Natural killer cell (primary cell): ENCODE measurements at places on chromosomes 7 and 10. TPM values are rescaled to one million over a fixed set of nuclear protein-coding genes. Genes with fewer than 3 reads are reported as not detected.
A peak's percentile ranks its signal among the peaks of the same experiment; 100 is the strongest.

Gene NHLRC2
- total RNA-seq = 24.7 TPM

Gene OR13A1
- total RNA-seq = not detected

Gene MYOF
- total RNA-seq = 9.7 TPM

GRCh38 chr10:92690915-92691590, 1.3 kb downstream of the HHEX start:
- peaks cover 30% of the 10 kb centered on the region for H3K4me1 ChIP-seq
- H3K27me3 ChIP-seq = peaks cover 11% of the 10 kb centered on the region
- peak overlapping the region; percentile 63 for H3K27ac ChIP-seq
- peak overlapping the region; percentile 71 for H3K4me3 ChIP-seq
- no peak for DNase-seq
- H3K36me3 ChIP-seq = peaks cover 7% of the 10 kb centered on the region

DNA sequence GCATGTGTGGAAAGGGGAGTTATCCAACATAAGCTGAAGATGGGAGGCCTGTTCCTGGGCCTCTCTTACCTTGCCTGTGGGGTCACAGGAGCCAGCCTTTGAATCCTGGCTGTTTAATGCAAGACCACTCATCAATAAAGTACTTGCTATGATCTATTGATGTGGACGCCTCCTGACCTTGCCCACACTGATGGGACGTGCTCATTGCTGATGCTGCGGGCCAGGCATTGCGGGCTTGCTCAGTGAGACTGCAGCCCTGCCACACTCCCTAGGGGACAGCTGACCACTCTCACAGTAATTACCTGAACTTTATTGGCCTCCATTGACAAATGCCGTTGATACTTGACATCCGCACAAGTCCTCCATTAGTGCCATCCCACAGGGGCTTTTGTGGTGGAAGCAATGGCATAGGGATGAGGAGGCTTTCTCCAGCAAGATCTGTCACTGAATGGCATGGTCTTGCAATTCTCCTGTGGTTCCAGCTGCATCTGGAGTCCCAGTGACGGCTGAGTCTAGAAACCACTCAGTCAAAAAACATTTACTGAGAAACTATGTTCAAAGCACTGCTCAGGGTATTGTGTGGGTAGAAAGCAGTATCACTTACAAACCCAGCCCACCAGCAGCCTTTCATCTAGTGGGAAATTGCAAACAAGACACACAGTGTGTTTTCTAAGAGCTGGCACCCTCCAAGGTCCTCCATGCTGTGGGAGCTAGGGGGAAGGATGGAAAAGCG, 135.1 kb upstream of the YAE1 start:
- no peak overlapping the region for H3K4me3 ChIP-seq
- no peak for DNase-seq
- H3K4me1 ChIP-seq = no peaks in the 10 kb centered on the region
- no peaks in the 10 kb centered on the region for H3K27me3 ChIP-seq
- no peaks in the 10 kb centered on the region for H3K36me3 ChIP-seq

DNA sequence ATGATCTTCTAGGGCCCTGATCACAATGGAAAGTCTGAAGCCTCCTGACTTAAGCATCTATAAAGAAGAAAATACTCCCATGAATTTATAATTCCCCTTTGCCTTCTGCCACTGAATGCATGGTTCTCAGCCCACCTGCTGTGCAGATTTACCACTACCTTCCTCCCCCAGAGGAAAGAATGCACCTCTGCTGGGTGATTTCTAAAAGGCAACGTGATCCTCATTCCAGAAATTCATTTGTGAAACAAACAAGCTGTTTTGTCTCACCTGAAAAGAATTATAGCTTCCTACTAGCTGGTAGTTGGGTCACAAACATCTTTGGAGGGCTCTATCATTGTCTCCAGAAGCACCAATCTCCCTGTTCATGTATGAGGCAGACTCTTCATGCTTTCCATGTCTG, 320.2 kb downstream of the CDC14C start:
- no peaks in the 10 kb centered on the region for H3K27me3 ChIP-seq
- DNase-seq = no peak
- no peak overlapping the region for H3K4me3 ChIP-seq
- H3K27ac ChIP-seq = no peak overlapping the region

DNA sequence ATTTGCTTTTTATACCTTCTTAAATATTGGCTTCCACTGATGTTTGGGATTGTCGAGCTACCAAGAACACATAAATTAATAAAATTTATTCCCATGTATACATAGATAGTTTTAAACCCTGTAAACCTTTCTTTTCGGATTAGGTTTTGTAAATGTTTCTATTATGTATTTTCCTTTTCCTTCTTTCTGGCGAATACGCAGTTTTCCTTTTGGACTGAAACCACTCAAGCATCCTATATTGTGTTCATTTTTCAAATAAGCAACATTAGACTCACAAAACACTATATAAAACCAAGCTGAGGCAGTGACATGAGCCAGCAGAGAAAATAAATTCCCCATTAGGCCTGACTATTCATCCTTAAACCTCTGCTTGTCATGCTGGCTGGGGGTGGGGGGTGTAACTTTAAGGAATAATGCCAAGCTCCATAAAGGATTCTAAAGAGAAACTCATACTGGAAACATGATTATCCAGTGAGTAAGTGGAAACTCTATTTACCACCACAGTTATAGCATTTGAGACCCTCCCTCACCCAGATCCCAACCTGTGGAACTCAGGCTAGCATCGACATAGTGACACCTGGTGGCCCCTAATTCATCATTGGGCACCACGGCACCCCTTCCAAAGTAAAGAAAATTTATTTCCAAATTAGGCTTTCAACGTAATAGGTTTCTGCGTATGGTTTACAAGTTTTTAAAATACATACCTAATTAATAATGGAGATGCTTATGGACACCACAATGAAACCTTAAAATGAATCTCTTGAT, 86.5 kb upstream of the CELF2 start:
- no peak overlapping the region for H3K27ac ChIP-seq
- no peaks in the 10 kb centered on the region for H3K4me1 ChIP-seq
- no peaks in the 10 kb centered on the region for H3K27me3 ChIP-seq
- no peaks in the 10 kb centered on the region for H3K36me3 ChIP-seq

GRCh38 chr7:6647080-6647479, 10.0 kb downstream of the ZNF316 start:
- H3K36me3 ChIP-seq = peaks cover 44% of the 10 kb centered on the region
- no peak for DNase-seq
- H3K4me1 ChIP-seq = no peaks in the 10 kb centered on the region
- no peak overlapping the region for H3K27ac ChIP-seq
- no peaks in the 10 kb centered on the region for H3K27me3 ChIP-seq
- H3K4me3 ChIP-seq = no peak overlapping the region

Gene HGF
- 7.4 TPM for total RNA-seq

GRCh38 chr7:108045669-108046068, 42.7 kb upstream of the LAMB1 start:
- no peaks in the 10 kb centered on the region for H3K27me3 ChIP-seq
- H3K4me3 ChIP-seq = no peak overlapping the region
- DNase-seq = no peak
- no peak overlapping the region for H3K27ac ChIP-seq
- no peaks in the 10 kb centered on the region for H3K36me3 ChIP-seq

DNA sequence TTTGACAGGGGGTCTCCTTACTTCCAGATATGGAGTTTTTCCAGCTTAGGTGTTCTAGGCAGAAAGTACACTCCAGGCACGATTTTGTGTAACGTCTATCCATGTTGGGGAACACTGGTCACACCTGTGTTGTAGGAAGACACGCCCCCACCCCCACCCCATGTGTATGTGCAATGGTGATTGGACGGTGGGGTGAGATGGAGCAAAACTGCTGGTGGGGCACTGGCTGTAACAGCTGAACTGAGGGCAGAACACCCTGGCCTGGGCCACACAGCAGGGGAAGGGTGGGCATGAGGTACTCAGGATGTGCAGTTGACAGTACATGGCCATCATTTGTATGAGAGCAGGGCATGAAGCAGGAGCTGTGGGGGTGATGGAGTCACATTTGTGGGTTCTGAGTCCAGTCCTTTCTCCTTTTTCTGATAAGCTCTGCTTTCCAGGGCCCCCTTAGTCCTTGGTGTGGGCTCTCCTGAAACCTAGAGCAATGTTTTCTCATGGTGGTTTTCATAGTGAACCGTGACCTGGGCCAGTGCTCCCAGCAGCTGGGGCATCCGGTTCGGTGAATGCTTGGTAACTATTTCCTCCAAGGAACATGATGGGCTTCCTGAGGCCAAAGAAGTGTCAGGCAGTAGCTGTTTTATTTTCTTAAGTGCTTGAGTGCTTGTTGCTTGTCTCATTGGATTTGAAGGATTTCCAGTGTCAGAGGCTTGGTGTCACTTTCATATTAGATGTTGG, 63.4 kb upstream of the AQP1 start:
- no peak overlapping the region for H3K27ac ChIP-seq
- H3K4me3 ChIP-seq = no peak overlapping the region
- H3K27me3 ChIP-seq = no peaks in the 10 kb centered on the region
- no peak for DNase-seq
- no peaks in the 10 kb centered on the region for H3K36me3 ChIP-seq
- H3K4me1 ChIP-seq = no peaks in the 10 kb centered on the region

- H3K27me3 ChIP-seq = no peaks in the 10 kb centered on the region
- H3K4me1 ChIP-seq = no peaks in the 10 kb centered on the region
- no peaks in the 10 kb centered on the region for H3K36me3 ChIP-seq
- H3K27ac ChIP-seq = no peak overlapping the region
Observed at GRCh38 chr7:115447495-115447894, 525.6 kb downstream of the MDFIC start.

DNA sequence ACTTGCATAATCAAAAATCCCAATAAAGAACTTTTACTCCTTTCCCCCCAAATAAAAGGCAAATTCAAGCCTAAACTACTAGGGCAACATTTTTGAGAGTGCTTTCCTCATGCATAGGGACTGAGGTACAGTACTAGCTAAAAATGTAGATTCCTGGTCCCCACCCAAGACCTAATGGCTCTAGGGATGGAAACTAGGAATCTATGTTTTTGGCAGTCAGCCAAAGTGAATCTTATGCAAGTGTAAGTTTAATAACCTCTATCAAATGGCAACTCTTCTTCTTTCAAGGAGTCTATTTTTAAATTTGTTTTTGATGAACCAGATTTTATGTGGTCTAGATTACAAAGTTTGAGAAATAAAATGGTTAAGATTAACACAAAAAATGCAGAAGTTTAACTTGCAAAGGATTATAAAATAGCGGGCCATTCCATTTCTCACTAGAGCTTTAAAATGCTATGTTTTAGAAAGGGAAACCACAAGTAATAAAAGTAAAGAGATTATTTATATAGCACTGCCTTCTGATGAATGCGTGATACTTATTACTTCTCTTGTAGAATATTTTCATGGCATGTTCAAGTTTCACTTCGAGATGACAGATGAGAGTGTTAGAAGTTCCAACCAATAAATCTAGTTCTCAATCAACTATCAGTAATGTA, 70.4 kb upstream of the MDFIC start:
- H3K27me3 ChIP-seq = no peaks in the 10 kb centered on the region
- no peak overlapping the region for H3K27ac ChIP-seq
- no peak overlapping the region for H3K4me3 ChIP-seq
- no peaks in the 10 kb centered on the region for H3K4me1 ChIP-seq

Gene SUGCT
- 0.59 TPM for total RNA-seq

Gene GTF2IRD2
- total RNA-seq = 24.7 TPM

- peak overlapping the region; percentile 12 for H3K4me3 ChIP-seq
- no peaks in the 10 kb centered on the region for H3K27me3 ChIP-seq
- peak; percentile 14 for DNase-seq
- H3K27ac ChIP-seq = no peak overlapping the region
- no peaks in the 10 kb centered on the region for H3K36me3 ChIP-seq
- peaks cover 7% of the 10 kb centered on the region for H3K4me1 ChIP-seq
Observed at GRCh38 chr10:133459454-133460207, 5.9 kb downstream of the SCART1 start.

Gene CFAP69
- total RNA-seq = not detected

DNA sequence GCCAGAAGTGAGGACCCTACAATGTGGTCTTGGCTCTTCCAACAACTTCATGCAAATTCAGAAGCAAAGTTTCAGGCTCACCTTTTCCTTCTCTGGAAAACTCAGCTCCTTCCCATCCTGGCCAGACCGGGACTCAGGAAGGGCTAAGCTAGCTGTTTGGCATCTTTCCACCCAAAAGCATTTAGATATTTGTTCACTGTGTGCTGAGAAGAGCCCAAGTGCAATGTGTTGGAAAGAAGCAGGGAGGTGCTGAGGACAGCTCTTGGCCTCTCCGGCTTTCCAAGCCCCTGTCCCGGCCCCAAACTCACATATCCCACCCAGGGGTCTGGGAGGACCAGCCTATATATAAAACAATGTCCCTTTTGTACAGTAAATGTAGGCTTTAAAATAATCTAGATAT, 44.5 kb downstream of the MKI67 start:
- peaks cover 78% of the 10 kb centered on the region for H3K36me3 ChIP-seq
- DNase-seq = no peak
- no peaks in the 10 kb centered on the region for H3K27me3 ChIP-seq

DNA sequence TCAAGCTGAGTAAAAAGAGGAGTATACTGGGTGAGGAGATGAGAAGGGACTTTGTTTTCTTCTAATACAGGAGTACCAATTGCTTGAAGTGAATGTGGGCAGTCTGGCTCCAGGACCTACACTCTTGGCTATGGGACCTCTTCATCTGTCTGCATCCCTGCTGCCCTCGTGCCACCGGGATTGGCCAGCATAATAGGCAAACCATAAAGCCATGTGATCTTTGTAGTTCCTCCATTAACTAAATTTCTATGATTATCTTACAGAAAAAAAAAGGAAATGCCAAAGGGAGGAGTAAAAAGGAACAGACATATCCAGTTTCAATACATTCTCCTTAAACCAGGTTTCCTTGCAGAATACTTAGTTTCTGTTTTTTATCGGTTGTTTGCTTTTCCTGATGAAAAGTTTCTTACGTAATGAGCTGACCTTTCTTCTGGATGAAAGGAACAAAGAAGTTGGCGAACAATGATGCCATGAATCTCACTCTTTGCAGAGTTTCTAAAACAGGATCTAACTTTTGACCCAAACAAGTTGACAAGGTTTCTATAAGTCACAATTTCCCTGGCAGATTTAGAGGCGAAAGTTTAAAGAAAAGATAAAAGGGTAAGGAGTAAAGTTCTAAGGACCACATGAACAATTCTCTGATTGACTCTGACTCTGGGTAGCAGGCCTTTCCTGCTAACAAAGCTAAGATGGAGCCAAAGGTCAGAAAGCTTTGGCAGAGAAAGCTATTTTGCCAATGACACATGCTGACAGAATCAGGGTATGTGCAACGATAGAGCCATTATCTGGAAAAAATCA, 54.1 kb downstream of the LAMB1 start:
- no peak overlapping the region for H3K27ac ChIP-seq
- DNase-seq = no peak
- no peaks in the 10 kb centered on the region for H3K4me1 ChIP-seq
- no peaks in the 10 kb centered on the region for H3K27me3 ChIP-seq

- no peaks in the 10 kb centered on the region for H3K27me3 ChIP-seq
- H3K4me1 ChIP-seq = no peaks in the 10 kb centered on the region
Observed at GRCh38 chr7:80603940-80604339, 34.5 kb upstream of the CD36 start.
